AML-193 (cell line): ENCODE measurements at places on chromosomes 6 and 20.

DNA sequence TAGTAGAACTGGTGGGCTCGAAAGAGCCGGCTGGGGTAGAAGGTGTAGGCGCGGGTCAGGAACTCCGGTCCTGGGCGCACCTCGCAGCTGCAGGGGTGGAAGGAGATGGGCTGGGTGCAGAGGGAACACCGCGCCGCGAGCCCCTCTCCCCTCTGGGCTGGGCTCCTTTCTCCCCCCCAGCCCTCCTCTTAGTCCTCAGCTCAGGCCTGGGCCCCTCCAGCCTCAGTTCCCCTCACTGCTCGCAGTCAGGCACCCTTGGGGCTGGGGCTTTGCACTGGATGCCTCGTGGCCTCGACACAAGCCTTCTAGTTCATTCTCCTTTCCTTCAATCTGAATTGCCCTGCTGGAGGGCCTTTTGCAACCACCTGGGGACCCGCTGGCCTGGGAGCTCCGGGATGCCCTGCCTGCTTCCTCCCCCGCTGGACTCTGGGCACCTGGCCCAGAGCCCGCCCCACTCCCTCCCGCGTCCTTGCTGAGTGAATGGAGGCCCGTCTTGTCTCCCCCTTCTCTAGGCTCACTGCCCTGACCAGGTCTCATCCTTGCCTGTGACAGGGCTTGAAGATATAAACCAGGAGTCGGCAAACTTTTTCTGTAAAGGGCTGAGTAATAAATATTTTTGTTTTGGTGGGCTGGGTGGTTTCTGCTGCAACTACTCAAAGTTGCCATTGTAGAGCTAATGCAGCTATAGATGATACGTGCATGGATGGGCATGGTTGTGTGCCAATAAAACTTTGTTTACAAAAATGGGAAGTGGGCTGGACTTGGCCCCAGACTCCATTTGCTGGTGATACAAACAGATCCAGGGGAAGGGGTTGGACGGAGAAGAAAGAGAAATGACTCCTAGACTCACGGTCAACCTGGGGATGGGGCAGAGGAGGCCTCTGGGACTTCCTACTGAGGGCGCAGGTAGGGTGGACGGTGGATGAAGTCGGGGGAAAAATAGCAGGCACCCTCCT lies 47.3 kb downstream of the APCDD1L start:
- DNase-seq: no peak

DNA sequence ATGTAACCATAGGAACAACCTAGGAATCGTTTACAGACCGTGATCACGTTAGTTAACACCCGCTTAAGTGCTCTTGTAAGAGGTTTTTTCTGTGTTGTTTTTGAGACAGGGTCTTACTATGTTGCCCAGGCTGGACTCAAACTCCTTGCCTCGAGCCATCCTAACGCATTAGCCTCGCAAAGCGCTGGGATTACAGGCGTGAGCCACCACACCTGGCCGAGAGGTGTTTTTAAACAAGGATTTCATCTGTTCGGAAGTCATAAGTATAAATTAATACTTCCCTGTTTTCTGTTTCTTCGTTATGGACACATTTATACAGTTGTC lies 727 bp downstream of the MRS2 start:
- DNase-seq: peak; percentile 48

- DNase-seq: no peak
Measured at GRCh38 chr6:29500594-29500993, 12.8 kb upstream of the MAS1L start.

GRCh38 chr20:58649288-58650180 lies 1.5 kb upstream of the STX16 start:
- no peak for DNase-seq

- DNase-seq: no peak
Measured at GRCh38 chr6:27897580-27898206, 14.5 kb downstream of the OR2B2 start.

DNA sequence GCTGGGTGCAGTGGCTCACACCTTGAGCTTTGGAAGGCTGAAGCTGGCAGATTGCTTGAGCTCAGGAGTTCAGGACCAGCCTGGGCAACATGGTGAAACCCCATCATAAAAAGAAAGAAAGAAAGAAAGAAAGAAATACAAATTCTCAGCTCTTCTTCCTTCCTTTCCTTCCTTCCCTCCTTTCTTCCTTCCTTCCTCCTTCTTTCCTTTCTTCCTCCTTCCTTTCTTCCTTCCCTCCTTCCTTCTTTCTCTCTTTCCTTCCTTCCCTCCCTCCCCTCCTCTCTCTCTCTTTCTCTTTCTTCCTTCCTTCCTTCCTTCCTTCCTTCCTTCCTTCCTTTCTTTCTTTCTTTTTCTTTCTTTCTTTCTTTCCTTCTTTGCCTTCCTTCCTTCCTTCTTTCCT lies 21.0 kb upstream of the NCOA3 start:
- DNase-seq: no peak

GRCh38 chr6:164897523-164898235 lies 411.7 kb downstream of the C6orf118 start:
- no peak for DNase-seq

DNA sequence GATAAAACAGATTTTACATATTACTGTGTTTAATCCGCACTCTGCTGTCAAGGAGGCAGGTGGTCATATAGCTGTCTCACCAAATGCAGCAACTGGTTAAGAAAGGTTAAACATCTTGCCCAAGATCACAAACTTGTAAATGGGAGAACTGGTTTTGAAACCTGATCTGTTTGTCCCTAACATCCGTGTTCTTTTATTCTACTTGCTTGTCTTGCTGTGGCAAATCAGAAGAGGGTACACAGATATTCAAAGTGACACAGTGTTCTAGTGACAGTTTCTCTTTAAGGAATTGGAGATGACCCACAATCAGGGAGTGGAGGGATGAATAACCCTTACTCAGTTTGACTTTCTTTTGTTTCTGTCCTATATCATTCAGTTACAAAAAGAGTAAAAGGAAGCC lies 83.0 kb upstream of the SGK1 start:
- no peak for DNase-seq

DNA sequence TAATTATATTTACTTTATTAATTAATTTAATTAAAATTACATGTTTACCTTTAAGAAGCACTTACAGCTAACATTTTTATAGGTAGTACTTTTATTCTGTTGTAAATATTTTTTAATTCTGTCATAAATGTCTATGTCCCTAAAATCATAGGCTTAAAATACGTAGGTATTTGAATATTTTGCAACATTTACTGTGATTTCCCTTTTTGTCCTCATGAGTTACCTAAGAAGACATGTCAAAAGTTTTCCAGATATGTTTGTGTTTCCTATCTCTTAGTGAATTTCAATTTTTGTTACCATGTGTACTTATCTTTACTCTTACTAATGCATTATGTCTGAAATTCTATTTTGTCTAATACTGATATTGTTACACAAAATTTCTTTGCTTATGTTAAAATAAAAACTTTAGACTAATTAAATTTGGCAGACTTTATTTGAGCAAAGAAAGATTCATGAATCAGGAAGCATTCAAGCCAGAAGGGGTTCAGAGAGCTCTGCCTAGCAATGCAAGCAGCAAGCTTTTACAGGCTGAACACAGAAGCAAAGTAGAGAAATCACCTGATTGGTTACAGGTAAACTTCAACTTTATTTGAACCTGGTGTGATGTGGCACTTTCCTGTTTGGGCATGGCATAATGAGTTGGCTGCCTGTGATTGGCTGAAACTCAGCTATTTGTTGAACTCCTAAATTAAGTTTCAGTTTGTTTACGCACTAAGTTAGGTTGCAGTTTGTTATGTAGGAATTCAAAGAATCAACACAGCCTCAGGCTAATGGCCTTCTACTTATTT lies 123.2 kb upstream of the TMEM170B start:
- no peak for DNase-seq

GRCh38 chr6:13504611-13505344 lies 17.4 kb upstream of the GFOD1 start:
- no peak for DNase-seq

- DNase-seq: no peak
Measured at GRCh38 chr6:16081326-16081725, 47.6 kb upstream of the MYLIP start.

DNA sequence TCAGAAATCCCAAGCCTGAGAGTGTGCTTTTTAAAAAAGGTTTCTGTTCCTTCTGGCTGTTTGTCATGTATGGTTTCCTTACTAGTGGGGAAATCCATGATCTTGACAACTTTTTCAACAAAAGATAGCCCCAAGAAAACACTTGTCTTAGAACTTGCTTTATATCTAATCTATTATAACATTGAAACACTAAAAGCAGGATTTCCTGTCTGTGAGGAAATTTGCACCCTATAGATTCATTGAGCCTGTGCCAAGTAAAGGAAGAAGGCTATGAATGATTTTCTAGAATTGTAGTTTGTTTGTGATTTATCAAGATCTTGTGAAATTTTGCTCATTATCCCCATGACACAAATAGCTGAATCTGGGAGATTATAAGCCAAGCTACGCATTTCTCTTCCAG lies 238.6 kb upstream of the RIN2 start:
- no peak for DNase-seq
